ENCODE measurements at places on chromosomes 3 and 15. TPM values are rescaled to one million over a fixed set of nuclear protein-coding genes. Genes with fewer than 3 reads are reported as not detected.

Gene TMEM202
- not detected for total RNA-seq

Gene PRR20G
- not detected for total RNA-seq

Gene GOLGA8Q
- total RNA-seq: not detected

Gene BCL2A1
- total RNA-seq: 111 TPM

Gene XCR1
- total RNA-seq: 0.05 TPM

GRCh38 chr15:28027714-28028076, 71.4 kb downstream of the OCA2 start:
- H3K4me3 ChIP-seq: no peak overlapping the region
- DNase-seq: no peak
- H3K36me3 ChIP-seq: no peaks in the 10 kb centered on the region
- no peaks in the 10 kb centered on the region for H3K27me3 ChIP-seq

DNA sequence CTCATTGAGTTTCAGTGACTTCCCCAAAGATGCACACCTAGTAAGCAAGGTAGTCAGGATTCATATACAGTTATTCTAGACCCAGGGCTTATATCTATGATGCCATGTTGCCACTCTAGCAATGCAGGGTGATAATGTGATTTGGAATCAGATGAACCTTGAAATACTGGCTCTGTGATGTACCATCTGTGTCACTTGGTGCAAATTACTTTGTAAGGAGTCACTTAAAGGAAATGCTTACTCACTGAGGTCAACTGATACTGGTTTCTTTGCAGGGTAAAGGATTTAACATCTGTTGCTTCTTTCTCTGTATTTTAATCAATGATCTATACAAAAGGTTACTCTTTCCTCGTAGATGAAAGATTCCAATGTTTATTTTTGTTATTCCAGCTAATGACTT, 10.8 kb downstream of the ASB14 start:
- no peaks in the 10 kb centered on the region for H3K4me1 ChIP-seq
- no peak overlapping the region for H3K4me3 ChIP-seq
- no peak for DNase-seq
- peaks cover 8% of the 10 kb centered on the region for H3K36me3 ChIP-seq
- peaks cover 2% of the 10 kb centered on the region for H3K27me3 ChIP-seq

DNA sequence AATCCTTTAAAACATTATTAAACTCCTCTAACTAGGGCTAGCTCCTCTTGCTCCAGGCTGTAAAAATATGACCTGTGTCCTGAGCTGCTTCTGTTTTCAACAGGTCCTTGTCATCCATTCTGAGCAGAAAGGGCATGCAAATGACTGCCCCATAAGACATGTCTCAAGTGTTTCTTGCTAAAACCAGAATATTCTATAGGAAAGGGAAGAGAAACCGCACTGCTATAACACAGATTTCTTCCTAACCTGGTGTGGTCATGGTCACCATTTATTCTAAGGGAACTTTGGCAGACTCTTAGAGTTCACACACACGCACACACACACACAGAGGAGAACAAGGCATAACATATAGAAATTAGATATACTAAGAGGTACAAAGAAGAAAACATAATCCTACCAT, 34.2 kb upstream of the B3GNT5 start:
- peaks cover 2% of the 10 kb centered on the region for H3K27me3 ChIP-seq
- H3K4me3 ChIP-seq: no peak overlapping the region
- no peak for DNase-seq
- no peaks in the 10 kb centered on the region for H3K36me3 ChIP-seq
- no peak overlapping the region for H3K27ac ChIP-seq
- H3K4me1 ChIP-seq: peaks cover 13% of the 10 kb centered on the region

DNA sequence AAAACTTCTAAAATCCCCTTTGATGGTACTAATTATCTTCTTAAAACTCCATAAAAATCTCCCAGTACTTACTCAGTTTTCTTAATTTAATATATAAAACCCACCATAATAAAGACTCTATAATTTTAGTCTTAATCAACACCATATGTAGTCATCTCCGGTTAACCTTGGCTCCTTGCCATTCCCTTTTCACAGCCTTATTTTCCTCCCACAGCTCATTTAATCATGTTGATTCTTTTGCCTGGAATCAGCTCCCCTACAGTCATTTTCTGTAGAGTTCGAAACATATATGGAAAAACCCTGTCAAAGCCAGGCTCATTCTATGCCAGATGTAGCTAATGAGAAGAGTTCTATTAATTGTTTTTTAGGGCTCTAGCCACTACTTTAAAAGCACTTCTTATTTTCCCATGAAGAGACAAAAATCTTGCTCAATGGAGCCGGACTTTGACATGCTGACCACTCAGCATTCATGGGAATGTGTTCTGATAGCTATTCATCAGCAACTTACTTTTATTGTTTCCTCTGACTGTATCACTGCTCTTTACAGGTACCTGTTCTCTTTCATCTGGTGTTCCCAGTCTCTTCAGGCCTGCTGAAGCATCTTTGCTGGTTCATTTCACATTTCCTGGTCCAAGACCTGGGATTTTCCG, 573.4 kb downstream of the NAALADL2 start:
- no peaks in the 10 kb centered on the region for H3K36me3 ChIP-seq
- no peaks in the 10 kb centered on the region for H3K27me3 ChIP-seq
- H3K4me1 ChIP-seq: no peaks in the 10 kb centered on the region
- no peak overlapping the region for H3K4me3 ChIP-seq
- no peak overlapping the region for H3K27ac ChIP-seq

DNA sequence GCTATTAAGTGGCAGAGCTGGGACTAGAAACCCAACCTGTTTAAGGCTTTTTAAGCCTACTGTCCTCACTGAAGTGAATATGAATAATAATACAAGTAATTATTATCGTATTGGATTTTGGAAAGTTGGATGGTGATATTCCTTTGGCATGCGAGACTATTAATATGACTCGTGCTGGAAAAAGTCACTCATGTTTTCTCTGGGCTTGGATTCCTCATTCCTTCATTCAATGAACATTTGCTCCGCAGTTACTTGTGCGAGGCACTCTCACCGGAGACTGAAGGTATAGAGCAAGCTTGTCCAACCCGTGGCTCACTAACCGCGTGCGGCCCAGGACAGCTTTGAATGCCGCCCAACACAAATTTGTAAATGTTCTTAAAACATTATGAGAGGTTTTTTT, 694 bp downstream of the PLAAT1 start:
- no peak for DNase-seq
- H3K4me1 ChIP-seq: no peaks in the 10 kb centered on the region
- no peak overlapping the region for H3K27ac ChIP-seq
- H3K4me3 ChIP-seq: no peak overlapping the region
- H3K27me3 ChIP-seq: peaks cover 39% of the 10 kb centered on the region

- H3K4me3 ChIP-seq: peak overlapping the region; percentile 0
- H3K4me1 ChIP-seq: peaks cover 41% of the 10 kb centered on the region
- no peak overlapping the region for H3K27ac ChIP-seq
- peaks cover 28% of the 10 kb centered on the region for H3K27me3 ChIP-seq
Measured at GRCh38 chr3:105365081-105365390, 1.7 kb upstream of the ALCAM start.

- H3K27me3 ChIP-seq: no peaks in the 10 kb centered on the region
- DNase-seq: peak; percentile 73
- no peak overlapping the region for H3K4me3 ChIP-seq
Measured at GRCh38 chr3:109532257-109533216, 195.2 kb upstream of the DPPA4 start.

GRCh38 chr15:88454867-88455810, 12.0 kb downstream of the MRPL46 start:
- peaks cover 13% of the 10 kb centered on the region for H3K36me3 ChIP-seq
- no peak overlapping the region for H3K4me3 ChIP-seq
- H3K27me3 ChIP-seq: no peaks in the 10 kb centered on the region
- peak; percentile 81 for DNase-seq
- H3K27ac ChIP-seq: no peak overlapping the region
- peaks cover 2% of the 10 kb centered on the region for H3K4me1 ChIP-seq

DNA sequence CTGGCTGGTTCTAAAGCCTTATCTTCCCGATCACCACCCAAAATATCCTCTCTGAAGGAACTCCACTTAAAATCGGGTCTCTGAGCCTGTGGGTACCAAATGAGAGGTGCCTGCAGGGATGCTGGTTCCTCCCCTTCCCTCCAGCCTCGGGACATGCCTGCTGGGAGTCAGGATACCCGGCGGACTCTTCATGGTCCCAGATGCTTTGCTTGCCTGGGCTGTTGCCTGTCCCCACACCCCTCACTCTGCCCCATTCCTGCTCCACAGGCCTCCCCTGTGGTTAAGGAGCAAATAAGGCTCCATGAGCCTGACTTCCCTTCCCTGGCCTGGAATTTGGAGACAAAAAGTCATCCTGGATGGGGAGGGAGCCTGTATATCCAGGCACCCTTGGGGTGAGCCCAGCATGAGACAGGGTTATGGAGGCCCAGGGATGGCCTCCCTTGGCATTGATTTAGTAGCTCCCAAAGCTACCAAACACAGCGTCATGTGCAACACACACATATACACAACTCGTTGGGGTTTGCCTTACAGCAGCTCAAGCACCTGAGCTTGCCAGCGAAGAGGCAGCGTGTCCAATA, 12.3 kb upstream of the CORO2B start:
- H3K4me3 ChIP-seq: no peak overlapping the region
- H3K27me3 ChIP-seq: peaks cover 37% of the 10 kb centered on the region
- no peaks in the 10 kb centered on the region for H3K4me1 ChIP-seq
- DNase-seq: no peak
- H3K36me3 ChIP-seq: no peaks in the 10 kb centered on the region

GRCh38 chr15:62075595-62076277, 9.0 kb downstream of the C2CD4A start:
- DNase-seq: no peak
- H3K27me3 ChIP-seq: peaks cover 21% of the 10 kb centered on the region
- no peak overlapping the region for H3K4me3 ChIP-seq
